ENCODE measurements at places on chromosomes 2 and 18.

DNA sequence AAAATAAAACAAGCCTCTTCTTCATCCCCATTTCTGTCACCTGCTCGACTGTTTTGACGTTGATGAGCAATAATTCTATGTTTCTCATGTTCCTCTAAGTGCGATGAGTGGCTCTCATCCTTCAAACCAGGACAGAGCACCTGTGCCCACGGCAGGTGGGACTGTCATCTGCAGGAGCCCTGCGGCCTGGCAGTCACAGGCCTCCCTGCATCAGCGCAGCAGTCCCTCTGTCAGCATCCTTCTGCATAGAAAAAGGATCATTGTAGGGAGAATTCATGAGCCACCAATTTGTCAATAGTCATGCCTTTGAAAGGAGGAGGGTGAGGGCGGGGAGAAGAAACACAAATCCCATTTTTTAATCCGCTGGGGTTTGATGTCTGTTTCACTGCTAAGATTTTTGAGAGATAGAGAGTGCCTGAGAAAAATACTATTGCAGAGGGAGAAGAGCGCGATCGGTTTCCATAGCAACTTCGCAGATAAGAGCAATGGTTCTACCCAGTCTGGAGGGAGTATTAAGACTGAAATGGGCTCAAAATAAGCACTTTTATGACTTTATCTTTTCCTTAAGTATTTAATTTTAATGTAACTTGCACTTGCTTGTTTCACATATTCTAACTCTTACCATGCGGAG lies 234.3 kb upstream of the NCKAP5 start:
- DNase-seq = no peak

DNA sequence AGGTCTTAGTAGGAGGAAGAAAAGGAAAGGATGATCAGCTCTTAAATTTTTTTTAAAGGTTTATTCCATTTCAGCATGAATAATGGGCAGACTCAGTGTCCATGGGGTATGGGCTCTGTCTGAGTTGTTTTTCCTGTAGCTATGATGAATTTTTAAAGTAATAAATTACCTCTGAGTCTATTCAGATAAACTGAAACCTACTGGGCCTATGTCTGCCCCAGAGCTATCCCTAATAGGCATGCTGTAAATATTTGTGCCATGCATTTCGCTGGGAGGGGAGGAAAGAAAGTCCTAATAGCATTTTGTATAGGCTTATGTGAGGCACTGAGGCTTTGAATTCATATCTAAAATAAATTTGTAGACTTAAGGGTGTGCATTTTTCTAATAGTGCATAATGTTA lies 210.4 kb upstream of the BOD1L2 start:
- no peak for DNase-seq

DNA sequence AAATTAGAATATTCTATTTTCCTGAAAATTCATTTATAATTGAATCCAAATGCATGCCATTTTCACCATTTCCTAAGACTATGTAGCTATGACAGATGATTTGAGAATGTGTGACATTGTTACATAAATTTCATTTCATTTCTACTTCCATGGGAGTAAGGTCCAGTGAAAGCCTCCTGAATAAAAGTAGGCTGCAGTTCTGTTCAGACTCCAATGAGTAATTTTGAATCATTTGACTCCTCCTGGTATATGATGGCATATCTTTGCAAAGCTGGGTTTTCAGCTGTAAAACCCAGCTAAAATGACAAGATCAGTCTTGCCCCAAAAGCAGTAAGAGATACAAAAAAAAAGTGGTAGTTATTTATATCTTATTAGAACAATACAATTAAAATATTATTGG lies 101.0 kb upstream of the DNAJC10 start:
- DNase-seq = peak; percentile 33

GRCh38 chr2:174573621-174574081 lies 24.0 kb downstream of the WIPF1 start:
- DNase-seq = no peak

GRCh38 chr2:146826388-146826787 lies 1018.4 kb upstream of the ACVR2A start:
- no peak for DNase-seq

DNA sequence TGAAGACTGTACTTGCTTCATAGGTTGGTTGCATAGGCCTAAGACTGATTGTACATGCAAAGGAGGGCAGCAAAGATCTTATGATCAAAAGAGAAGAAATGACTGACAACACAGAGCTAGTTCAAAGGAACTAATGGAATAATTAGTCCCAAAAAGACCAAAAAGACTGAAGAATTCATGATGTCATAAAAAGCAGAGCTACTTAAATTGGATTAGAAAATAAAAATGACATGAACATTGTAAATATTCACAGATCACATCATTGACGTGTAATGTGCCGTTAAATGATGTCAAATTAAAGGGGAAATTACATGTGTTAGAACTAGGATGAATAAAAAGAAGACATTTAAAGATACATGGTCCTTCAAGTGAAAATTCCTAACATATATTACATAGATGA lies 616.8 kb downstream of the NR4A2 start:
- DNase-seq = no peak

GRCh38 chr2:75327334-75327733 lies 128.0 kb upstream of the TACR1 start:
- DNase-seq = no peak

DNA sequence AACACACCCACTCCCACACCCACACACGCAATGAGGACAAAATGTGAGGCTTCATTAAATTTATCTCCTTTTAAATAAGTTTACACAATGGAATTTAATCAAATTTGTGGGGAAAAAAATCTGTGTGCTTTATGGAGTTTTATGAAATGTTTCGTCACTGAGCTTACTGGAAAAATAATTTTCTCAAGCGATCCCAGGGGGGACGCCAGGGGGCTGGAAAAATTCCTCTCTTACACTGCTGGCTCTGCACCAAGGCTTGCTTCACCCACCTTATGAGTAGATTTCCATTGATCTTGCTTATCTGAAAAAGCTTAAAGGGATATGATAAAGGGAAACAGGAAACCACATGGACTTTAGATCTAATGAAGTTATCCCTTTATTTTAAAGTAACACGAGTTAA lies 95.5 kb downstream of the CABYR start:
- DNase-seq = no peak

DNA sequence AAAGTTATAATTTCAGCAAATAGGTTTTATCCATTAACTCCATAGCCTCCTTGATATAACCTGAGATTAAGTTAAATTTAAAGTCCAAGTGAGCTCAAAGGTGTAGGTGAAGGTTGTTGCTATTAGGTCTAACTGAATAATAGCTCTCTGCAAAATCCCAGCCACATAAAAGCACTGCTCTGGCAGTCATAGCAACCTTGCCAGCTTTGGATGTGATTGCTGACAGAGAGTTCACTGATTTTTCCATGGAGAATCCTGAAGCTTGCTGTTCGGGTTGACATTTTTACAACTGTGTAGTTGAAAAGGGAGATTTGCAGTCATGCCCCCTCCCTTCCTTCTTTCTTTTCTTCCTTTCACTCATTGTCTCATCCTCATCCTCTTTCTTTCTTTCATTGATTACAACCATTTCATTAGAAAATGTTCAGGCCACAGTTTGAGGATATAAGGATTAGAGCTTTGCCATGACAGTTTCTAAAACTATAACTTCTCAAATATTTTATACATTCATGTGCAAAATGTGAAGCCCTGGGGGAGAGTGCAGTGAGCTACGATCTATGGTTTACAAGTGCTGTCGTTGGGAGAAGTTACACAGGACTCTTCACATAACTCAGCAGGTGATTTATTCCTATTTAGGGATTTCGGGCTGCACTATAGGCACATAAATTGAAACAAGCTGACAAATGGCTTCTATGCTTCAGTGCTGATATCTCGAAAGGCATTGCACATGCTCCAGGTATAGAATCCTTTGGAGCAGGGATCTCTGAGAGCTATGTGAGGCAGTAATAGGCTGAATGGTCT lies 193.8 kb downstream of the LRRTM4 start:
- no peak for DNase-seq

GRCh38 chr2:42725657-42726056 lies 38.3 kb downstream of the OXER1 start:
- DNase-seq = peak; percentile 12
